ENCODE measurements at places on chromosomes 4 and X.

GRCh38 chr4:80215449-80216052 is 18.2 kb downstream of the PRDM8 start:
- DNase-seq, result no peak

DNA sequence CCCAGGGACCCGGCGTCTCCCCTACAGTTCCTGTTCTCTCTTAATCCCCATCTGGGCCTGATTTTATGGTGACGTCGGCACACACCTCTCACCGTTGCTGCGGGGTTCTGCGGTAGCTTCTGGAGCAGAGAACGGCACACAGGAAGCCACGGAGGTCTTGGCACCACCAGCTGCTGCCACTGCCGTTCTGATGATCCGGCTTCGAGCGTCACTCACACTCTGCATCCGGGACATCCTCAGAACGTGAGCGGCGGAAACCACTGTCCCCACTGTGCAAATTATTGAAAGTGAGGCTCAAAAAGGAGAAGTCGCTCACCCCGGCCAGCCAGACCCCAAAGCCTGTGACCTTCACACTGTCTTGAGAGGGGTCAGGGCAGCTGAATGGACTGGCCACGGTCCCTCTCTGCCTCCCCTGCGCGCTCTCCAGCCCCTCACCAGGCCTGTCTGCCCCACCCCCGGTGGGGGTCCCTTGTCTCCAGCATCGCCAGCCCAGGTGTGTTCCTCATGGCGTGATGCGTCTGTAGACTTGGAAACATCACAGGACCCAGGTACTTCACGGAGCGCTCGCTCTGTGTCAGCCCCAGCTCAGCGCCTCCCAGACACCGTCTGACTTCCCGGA is 201.1 kb downstream of the AFAP1 start:
- no peak for DNase-seq

DNA sequence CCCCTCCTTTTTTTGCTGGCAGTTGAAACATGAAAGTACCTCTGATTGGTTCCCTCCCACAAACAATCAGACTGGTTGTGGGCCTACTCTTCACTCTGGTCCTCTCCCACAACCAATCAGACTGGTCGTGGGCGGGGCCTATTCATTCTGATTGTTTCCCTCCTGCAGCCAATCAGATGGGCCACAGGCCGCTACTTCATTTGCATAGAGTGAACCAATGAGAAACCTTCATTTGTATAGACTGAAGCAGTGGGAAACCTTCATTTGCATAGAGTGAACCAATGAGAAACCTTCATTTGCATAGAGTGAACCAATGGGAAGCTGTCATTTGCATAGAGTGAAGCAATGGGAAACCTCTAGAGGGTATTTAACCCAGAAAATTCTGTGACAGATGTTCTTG is 55.2 kb downstream of the TRMT44 start:
- no peak for DNase-seq

- DNase-seq, result no peak
These were observed 15.7 kb downstream of the DAPP1 start for GRCh38 chr4:99832321-99832720.

- no peak for DNase-seq
These were observed 3.0 kb downstream of the GIMD1 start for GRCh38 chr4:106365613-106366012.

GRCh38 chr4:79759793-79760192 is 313.2 kb downstream of the ANTXR2 start:
- DNase-seq, result no peak

GRCh38 chr4:57147335-57148060 is 37.3 kb upstream of the IGFBP7 start:
- no peak for DNase-seq

GRCh38 chr4:18294021-18294420 is 272.5 kb upstream of the LCORL start:
- DNase-seq, result no peak

- no peak for DNase-seq
These were observed 130.5 kb downstream of the SMIM20 start for GRCh38 chr4:26044524-26044923.

GRCh38 chr4:680928-681645 is 6.7 kb downstream of the MYL5 start:
- peak; percentile 78 for DNase-seq

- DNase-seq, result no peak
These were observed 220.3 kb downstream of the PTTG2 start for GRCh38 chr4:38180456-38180855.

DNA sequence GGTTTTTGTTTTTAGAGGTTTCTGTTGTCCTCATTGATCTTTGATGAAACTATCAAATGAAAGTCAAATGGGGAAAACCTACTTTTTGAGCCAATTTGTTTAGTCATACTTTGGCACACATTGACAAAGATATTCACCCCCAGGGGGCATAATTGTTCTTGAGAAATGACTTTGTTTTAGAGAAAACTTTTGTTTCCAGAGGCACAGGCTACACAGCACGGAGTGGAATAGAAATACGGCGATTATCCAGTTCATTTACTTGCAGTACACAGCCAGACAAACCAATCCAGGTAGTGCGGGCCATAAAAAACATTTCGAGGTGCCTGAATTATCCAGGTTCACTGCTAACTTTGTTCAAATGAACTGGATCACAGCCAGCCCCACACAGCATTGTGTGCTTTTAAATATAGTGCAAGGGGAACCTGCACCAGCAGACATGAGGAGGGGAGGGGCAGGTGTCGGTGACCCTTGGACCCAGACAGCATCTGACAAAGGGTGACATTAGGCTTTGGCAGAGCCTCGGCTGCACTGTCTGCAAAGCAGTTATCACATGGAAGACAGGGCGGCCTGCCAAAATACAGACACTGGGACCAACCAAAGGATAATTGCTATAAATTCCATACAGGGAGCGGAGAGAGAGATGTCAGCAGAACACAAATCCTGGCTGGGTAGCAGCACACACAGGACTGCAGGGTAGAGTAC is 179.6 kb upstream of the NOCT start:
- no peak for DNase-seq

- no peak for DNase-seq
These were observed 8.8 kb downstream of the RGS12 start for GRCh38 chr4:3301450-3302172.

DNA sequence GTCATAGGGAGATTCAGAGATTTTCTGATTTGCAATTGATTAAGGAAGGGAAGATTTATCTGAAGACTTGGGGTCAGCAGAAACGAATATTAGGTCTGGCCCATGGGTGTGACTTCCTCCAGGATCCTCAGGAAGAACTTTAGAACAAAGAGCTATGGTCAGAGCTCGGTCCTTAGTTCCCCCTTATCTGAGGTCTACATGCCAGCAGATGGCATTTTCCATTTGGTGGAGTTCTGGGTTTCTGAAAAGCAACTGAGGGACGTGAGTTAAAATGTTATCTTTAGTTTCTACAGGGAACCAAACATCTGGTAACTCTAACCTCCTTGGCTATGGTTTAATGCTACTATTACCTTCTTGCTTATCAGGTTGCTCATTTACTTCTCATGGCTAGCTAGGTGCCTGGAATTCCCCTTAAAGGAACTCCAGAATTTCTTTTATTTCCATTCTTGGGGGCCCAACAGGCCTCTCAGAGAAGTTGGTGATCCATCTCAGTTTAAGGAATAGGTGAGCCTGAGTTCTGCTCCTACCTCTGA is 40.7 kb downstream of the KLF3 start:
- no peak for DNase-seq

GRCh38 chr4:77801260-77801608 is 17.9 kb downstream of the CNOT6L start:
- no peak for DNase-seq

DNA sequence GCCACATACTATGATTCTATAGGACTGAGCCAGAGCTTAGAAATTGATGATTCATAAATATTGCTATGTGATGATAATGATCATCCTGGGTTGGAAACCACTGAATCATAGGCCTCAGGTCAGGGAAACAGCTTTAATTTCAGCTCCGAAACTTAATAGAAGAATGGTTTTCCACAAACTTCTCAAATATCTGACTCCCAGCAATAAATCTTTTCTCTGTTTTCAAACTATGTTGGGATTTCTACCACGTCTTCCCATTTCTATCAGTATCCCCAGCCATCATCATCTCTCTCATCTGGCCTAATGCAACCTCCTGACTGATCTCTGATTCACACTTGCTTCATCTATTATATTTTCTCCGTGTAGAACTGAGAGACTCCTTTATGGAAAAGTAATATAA is 521.8 kb upstream of the AGA start:
- DNase-seq, result no peak

- DNase-seq, result no peak
These were observed 727.2 kb downstream of the C4orf33 start for GRCh38 chr4:129823105-129823504.

DNA sequence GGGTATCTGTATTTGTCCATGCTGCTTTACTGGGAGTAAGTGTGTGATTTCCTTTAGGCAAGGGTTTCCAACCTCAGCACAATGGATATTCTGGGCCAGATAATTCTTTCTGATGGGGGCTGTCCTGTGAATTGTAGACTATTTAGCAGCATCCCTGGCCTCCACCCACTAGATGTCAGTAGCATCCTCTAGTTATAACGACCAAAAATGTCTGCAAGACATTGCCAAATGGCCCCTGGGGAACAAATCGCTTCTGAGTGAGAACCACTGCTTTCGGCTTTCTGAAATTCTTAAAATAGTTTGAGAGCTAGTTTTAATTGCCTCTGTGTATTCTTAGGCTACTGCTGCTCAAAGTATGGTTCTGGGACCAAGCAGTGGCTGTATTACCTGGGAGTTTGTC is 81.2 kb upstream of the GPM6B start:
- DNase-seq, result no peak

DNA sequence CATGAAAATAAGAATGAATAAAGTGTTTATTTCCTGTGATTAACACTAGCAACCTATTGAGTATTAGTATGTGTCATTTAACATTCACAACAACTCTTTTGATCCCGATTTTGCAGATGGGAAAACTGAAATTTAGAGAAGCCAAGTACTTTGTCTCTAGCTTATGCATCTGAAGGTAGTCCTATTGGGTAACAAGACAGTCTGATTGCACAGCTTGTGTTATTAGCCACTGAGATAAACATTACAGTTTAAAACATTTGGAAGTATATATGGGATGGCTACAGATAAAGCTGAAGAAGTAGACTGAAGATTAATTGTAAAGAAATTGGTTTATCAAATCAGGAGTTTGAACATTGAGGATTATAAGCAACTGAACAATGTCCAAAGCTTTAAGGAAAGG is 99.6 kb upstream of the PDE5A start:
- DNase-seq, result no peak

- DNase-seq, result no peak
These were observed 64.3 kb upstream of the NR0B1 start for GRCh38 chrX:30373479-30373878.

DNA sequence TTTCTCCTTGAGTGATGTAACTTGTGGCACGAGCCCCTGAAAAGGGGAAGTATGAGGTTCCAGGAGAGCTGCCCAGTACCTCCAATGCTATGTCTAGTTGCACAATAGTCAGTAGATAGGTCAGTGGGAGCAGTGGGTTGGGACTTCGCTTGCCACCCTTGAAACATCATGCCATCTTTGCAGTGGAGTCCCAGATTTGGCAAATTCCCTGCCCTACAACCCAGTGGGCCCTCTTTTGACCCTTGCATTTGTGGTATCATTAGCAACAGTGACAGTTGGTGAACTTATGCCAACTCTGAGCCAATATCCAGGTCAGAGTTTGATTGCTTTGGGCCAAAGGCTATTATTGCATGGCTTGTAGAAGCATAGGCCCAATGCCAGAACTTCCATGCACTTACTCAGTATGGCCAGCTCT is 12.3 kb downstream of the FHL1 start:
- no peak for DNase-seq

DNA sequence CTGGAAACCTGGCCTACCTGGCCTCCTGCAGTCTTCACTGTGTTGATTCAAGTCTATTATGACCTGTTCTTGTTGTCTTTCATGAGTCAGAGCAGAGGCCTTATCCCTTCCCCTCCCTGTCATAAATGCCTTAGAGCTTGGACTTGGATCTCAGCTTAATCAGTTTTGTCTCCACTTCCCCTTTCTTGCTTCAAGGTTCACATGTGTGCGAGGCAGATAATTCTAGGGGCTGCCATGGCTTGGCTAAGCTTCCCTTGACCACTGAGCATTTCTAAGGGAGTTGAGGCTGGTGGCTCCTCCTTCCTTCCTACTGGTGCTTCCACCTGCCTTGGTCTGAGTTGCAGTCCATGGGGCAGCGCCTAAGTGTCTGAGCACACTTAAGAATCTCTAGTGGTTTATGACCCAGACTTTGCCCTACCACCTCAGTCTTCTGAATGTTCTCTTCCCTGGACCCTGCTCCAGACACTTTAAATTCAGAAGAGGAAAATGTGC is 1.7 kb upstream of the HEPH start:
- DNase-seq, result no peak

DNA sequence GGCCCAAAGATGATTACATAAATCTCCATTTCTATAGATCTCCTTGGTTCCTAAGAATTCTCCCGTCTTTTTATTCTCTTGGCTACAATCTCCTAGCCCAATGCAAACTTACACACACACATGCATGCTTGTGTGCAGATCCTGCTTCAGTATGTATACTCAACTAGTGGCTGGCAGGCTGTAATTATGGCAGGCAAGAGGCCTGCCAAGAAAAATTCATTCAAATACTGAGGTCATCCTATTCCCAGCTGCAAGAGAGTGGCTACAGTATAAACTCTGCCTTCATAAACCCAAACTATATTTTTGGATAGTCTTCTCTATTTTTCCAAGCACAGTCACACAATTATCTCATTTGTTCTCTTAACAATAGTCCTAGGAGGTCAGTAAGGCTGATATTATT is 95.2 kb downstream of the SHROOM4 start:
- DNase-seq, result no peak

- DNase-seq, result no peak
These were observed 365.4 kb upstream of the GATB start for GRCh38 chr4:152126238-152126637.

- no peak for DNase-seq
These were observed 517.4 kb downstream of the RPA4 start for GRCh38 chrX:97401154-97401553.

DNA sequence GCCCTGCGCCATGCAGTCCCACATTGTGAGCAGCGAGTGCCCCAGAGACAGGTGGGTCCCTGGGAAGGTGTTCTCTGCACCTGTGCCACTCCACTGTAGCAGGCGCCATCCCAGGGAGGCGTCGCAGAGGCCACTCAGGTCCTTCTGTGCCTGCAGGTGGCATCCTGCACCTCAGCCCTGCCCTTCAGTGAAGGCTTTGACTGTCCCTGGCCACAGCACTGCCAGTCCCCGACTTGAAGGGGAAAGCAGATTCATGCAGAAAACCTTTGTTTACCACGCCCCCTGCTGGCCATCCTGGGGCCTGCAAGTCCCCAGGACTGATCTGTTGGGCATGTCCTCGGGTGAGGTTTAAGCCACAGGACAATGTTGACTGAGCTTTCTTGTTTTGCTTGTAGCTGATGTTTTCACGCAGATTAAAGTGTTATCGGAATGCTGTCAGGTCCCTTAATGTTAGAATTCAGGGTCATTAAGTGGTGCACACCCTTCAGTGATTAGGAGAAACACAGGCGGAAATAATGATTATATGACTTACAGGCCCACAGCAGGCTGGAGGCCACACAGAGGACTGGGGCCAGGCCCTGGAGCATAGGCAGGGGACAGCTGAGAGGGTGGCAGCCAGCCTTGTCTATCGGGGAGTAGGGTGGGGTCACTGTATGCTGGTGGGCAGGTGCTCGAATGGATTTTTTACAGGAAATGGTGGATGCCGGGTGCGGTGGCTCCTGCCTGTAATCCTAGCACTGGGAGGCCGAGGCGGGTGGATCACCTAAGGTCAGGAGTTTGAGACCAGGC is 5.0 kb downstream of the TACC3 start:
- DNase-seq, result peak; percentile 74
